RPMI8226 (cell line): ENCODE measurements at places on chromosomes 7 and 10.

DNA sequence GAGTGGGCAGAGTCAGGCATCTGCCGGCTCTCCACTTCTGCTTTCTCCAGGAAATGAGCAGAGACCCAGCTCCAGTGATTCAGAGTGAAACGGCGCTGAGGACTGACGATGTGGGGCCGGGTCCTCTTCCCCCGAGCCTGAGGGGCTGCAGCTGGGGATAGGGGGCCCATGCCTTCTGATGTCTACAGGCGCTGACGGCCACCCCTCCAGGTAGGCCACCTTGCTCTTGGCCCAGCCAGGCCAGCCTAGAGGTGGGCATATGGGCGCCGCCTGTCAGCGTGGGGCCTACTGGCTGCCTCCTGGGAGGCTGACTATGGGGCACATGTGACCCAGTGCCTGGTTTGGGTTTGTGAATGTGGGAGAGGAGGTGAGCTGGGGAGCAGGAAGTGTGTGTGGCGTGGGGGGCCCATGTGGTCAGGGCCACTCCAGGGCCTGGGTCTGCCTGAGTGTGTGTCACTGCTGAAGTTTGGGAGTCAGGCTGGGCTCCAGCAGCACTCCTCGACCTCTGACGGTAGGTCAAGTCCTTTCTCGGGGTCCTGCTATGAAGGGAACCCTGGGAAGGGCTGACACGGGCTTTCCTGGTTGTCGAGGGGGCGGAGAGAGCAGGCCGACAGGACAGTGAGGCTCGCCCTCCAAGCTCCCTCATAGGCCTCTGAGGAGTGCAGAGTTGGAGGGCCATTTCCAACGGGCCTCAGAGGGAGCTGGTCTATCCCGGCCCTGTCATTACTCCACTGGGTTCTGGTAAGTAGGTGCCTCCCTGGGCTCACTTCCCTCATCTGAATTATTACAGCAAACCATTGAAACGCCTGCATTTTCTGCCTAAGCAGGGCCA lies at the start of gene WDFY4:
TSS of gene WDFY4 (plus strand) at position 82 of the 832 bp plus-strand sequence. CDS start 24,860 bp downstream, outside the sequence.
- no peak for DNase-seq

GRCh38 chr10:13338390-13339110 lies 9.5 kb downstream of the SEPHS1 start:
- DNase-seq: no peak

DNA sequence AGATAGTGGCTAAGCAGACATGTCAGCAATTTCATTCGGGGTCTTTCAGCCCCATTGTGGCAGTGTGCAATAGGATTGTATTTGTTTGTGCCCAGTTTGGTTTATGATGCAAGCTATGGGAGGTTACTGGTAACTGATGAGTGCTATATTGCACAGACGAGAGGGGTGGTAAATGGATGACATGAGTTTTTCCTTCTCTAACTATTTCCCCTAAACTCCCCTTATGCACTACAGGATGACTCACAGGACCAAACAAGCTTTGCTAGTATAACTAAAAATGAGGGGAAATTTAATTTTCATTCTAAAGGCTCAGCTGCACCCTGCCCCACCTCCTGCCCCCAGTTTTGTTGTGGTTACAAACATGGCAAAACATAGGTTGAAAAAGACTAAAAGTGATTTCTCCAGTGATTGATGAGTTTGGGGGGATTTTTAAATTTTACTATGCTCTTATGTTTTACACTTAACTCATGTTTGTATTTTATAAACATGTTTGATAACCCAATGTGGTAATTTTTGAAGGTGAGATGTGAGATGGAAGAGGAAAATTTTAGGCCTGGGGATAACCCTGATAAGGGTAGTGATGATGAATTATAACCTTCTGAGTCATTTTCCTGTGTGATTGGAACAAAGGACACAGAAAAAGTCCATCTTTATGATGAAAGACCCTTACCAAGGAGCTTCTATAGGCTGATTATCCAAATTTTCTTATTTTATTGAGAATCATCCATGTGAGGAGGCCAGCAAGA lies 60.8 kb upstream of the NAMPT start:
- DNase-seq: no peak

- no peak for DNase-seq
These were observed 190.6 kb downstream of the HERPUD2 start for GRCh38 chr7:35504365-35504764.

- DNase-seq: no peak
These were observed 75.2 kb downstream of the ZNF22 start for GRCh38 chr10:45075826-45076380.

DNA sequence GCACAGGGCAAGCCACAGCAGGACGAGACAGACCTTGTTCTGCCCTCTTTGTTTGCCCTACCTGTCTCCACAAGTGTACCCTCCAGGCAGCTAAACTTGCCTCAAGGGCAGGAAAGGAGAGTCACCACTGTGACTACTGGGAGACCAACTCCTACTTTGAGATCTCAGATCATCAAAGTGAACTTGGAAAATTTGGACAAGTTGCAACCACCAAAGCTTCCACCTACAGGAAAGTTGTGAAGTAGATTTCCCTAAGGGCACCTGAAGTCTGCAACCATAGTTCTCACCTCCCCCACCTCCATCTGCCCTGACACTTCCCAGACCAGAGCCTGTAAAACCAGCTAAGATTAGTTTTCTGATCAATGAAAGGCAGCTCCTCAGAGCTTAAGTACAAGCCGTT lies 2.5 kb upstream of the WDR91 start:
- no peak for DNase-seq

GRCh38 chr10:3525832-3526449 lies 259.1 kb downstream of the KLF6 start:
- no peak for DNase-seq

DNA sequence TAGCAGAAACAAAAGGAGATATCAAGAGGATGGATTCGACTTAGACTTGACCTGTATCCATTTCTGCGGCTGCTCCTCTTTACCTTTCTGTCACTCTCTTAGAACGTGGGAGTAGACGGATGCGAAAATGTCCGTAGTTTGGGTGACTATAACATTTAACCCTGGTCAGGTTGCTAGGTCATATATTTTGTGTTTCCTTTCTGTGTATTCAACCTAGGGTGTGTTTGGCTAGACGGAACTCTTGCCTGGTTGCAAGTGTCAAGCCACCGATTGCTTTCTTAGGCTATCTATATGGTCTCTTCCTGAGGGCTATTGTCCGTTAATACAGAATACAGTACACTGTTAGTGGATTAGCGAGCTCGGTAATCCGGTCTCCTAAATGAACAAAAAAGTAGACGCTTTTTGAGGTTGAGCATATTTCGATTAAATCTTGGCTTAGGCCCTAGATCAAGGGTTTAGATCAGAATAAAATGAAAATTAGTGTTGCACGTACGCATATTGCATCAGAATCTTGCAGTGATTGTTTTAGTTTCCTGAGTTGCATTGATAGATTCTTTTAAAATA lies 1.2 kb downstream of the PTEN start:
- peak; percentile 27 for DNase-seq

DNA sequence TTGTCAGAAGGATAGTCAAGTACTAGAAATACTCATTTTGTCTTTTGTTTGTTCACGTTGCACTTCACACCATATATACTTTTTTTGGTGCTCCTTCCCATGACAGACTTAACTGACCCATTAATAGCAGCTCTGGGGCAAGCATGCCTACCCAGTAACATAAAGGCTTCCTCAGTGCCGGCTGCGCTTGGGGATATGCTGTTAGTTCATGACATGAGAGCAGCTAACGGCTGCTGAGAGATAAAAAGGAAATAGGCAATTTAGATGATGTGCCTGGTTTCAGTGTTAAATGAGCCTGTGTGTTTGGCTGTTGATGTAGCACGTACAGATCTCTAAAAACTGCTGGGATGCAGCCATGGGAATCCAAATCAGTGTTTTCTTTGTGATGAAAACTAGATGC lies 86.4 kb downstream of the TAX1BP1 start:
- DNase-seq: no peak

DNA sequence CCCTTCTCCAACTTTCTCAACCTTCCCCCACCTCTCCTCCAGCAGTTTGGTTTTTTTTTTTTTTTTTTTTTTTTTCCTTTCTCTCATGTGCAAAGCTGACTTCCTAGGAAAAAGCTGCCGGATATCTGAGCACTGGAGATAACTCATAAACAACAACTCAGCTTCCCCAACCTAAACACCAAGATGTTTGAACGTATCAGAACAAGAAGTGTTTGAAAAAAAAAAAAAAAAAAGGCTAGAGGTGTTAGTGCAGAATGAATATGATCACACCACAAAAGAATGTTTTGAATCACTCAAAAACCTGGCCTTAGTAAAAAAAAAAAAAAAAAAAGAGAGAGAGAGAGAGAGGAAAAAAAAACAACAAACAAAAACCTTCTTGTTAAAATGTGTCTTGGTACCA lies 11.2 kb downstream of the GATA3 start:
- DNase-seq: no peak

GRCh38 chr10:127195041-127195506 lies 1.3 kb downstream of the INSYN2A start:
- no peak for DNase-seq

- DNase-seq: peak; percentile 68
These were observed 106.7 kb downstream of the SNX10 start for GRCh38 chr7:26398427-26398755.

GRCh38 chr7:105905209-105905909 lies 29.0 kb upstream of the ATXN7L1 start:
- DNase-seq: no peak

- no peak for DNase-seq
These were observed 33.5 kb downstream of the SVOPL start for GRCh38 chr7:138667535-138668228.

DNA sequence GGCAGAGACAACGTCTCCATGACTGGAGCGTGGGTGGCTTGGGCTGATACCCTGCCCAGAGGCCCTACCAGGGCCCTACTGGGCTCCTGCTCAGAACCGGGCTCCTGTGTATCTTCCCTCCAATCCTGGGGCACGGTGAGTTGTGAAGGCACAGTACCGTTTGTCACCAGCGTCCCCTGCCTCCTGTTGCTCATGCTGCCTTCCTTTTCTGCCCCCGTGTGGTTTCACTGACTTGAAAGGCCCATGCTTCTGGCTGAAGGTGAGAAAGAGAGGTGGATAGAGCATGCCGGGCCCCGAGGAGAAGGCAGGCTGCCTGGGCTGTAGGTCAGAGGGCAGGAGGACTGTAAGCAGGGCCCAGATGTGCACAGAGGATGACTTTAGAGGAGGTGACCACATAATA lies 9.1 kb upstream of the DMBT1 start:
- peak; percentile 21 for DNase-seq
